Foreskin keratinocyte (primary cell): ENCODE measurements at places on chromosomes 6 and 20. TPM values are rescaled to one million over a fixed set of nuclear protein-coding genes. Genes with fewer than 3 reads are reported as not detected.

FAM110A gene
- 18.4 and 18.8 TPM in 2 replicates for total RNA-seq

GRCh38 chr20:35257175-35257909 is 20.6 kb downstream of the MMP24OS start:
- DNase-seq, result no peak

DDAH2 gene
- total RNA-seq, result 10.1 and 10.7 TPM in 2 replicates

DNAH8 gene
- under 0.01 TPM in 1 of 2 replicates, not detected in the other for total RNA-seq

RAET1L gene
- total RNA-seq, result 1.1 and 2.4 TPM in 2 replicates

- no peak for DNase-seq
These were observed 88.7 kb downstream of the ARHGAP18 start for GRCh38 chr6:129621252-129621651.

MEP1A gene
- total RNA-seq, result 0.07 TPM in 1 of 2 replicates, not detected in the other

ANGPT4 gene
- not detected in 2 replicates for total RNA-seq

TCF21 gene
- not detected in 2 replicates for total RNA-seq

CRISP2 gene
- not detected in 2 replicates for total RNA-seq

- no peak for DNase-seq
These were observed 21.4 kb downstream of the BPIFA1 start for GRCh38 chr20:33257237-33257636.

DNA sequence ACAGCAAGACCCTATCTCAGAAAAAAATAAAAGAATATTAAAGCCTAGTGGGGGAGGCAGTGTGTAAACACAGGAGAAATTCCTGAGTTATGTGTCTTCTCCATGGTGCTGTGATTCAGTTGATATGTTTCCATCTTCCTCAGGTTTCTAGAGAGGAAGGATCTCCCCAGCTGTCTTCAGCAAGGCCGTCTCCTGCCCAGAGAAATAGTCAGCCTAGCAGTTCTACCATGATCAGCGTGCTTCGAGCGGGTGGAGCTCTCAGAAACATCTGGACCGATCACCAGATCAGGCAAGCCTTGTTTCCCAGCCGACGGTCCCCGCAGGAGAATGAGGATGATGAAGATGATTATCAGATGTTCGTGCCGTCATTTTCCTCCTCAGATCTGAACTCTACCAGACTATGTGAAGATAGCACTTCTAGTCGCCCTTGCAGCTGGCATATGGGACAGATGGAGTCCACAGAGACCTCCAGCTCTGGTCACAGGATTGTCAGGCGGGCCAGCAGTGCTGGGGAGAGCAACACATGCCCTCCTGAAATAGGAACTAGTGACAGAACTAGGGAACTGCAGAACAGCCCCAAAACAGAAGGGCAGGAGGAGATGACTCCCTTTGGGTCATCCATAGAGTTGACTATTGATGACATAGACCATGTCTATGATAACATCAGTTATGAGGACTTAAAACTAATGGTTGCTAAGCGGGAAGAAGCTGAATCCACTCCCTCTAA is 34.9 kb upstream of the MTHFD1L start:
- DNase-seq, result no peak

- DNase-seq, result peak; percentile 59
These were observed 138.6 kb downstream of the AHI1 start for GRCh38 chr6:135358985-135359384.

C4B gene
- total RNA-seq, result 1.5 and 1.7 TPM in 2 replicates

DNA sequence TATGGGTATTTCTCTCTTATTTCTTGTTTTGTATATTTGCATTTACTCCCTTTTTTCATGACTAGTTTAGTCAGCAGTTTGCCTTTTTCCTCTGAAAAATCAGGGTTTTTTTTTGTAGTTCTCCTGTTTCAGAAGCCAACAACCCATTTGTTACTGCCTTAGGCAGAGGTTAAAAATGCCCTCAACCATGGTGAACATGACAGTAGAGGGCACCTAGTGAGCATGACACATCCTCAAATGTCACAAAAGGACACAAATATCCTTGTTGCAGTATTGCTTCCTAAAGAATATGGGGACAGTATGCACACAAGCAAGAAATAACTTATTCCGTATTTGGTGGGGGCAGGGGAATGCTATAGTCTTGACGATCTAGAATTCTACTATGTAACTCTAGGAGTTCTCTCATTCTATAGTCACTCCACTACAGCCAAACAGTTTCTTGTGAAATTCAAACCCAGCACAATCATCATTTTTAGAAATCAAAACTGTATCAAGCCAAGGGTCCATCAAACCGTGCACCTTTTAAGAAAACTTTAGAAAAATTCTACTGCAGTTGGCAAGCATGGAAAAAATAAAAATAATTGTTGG is 47.0 kb downstream of the GOPC start:
- DNase-seq, result peak; percentile 18

- DNase-seq, result no peak
These were observed 280.3 kb upstream of the TCF21 start for GRCh38 chr6:133608620-133609019.
